ENCODE measurements at places on chromosomes 6 and 20.
A peak's percentile ranks its signal among the peaks of the same experiment; 100 is the strongest.

GRCh38 chr6:57222743-57223077 is 603 bp upstream of the RAB23 start:
- DNase-seq: no peak

GRCh38 chr6:44737829-44738528 is 350.5 kb downstream of the CDC5L start:
- no peak for DNase-seq

DNA sequence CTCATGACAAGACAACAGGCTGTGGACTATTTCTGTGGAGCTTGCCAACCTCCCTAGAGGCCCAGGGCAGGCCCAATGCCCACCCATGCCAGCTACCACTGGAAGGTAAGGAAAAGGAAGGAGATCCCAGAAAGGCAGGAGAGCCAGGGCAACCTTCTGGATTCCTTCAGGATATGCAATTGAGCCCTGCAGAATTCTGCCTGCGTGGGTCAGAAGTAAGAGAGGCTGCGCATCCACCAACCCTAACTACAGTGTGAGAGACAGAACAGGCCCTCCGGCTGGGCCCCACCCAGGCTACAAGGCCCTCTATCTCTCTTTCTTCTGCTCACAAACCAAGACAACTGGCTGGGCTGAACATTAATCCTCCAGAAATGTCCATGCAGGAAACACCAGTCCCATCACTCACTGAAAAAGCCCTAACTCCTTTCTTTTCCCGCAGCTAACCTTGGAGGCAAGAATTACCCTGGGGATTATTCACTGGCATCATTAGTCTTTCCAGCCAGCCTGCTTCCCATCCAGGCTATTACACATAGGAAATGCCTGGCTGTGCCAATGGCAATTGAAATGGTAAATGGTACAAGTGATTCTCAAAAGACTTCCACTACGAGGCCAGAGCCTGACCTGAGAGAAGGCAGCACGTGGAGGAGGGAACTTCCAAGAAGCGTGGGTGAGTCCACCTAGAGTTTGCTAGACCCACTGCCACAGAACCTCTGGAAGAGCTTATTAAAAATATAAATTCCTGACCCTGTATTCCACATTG is 15.2 kb downstream of the MAP1LC3A start:
- no peak for DNase-seq

- peak; percentile 32 for DNase-seq
Measured at GRCh38 chr6:169326067-169326799, 72.6 kb upstream of the THBS2 start.

- no peak for DNase-seq
Measured at GRCh38 chr20:64166721-64167615, 2.7 kb downstream of the MYT1 start.
